Stimulated activated CD8-positive, alpha-beta memory T cell treated with anti-CD3 and anti-CD28 coated beads, Interleukin-12 subunit alpha, Interleukin-12 subunit beta, amount 100 ng/mL, for 1 hour (primary cell): ENCODE measurements at places on chromosomes 7 and 10.

DNA sequence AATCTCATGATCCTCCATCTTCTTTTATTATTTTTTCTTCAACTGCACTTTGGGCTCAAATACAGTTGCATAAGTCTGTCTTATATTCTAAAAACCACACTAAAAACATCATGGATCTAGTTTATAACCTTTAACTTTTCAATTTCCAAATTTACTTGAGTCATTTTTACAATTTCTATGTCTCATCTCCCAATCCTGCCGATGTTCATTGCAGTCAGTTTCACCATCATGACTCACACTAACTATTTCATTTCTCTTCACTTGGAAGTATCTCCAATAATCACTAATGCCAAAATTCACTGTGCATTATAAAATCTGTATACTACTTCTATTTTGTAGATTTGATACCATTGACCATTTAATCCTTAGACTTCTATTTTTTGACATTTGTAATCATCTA lies 806.9 kb upstream of the SORCS1 start:
- no peak for DNase-seq

GRCh38 chr10:23780331-23780730 lies 341.5 kb downstream of the OTUD1 start:
- no peak for DNase-seq

DNA sequence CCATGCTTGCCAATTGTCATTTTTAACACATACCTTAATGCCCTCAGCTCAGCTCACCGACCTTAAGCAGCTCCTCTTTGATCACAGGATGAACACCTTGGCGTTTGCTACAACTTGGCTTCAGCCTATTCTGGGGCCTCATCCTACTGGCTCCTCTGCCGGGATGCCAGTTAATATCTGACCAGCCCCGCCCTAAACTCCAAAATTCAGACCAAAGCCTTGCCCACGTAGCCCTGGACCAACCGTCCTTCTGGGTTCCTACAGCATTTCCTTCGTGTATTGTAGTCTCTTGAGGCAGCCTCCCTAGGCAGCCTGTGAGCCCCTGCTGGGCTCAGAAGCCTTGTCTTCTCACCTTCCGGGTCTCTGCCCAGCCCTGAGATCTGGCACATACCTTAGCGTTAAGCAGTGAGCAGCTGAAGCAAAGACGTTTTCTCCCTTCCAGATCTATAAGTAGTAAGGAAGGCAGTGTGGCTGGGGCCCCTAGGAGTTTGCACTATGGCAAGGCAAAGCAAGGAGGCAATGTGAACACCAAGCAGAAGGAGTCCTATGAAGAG lies 836 bp downstream of the ENO4 start:
- DNase-seq = no peak

- DNase-seq = no peak
Observed at GRCh38 chr7:80443325-80443724, 68.5 kb downstream of the GNAT3 start.

- DNase-seq = no peak
Observed at GRCh38 chr7:158499082-158499455, 88.6 kb downstream of the PTPRN2 start.

DNA sequence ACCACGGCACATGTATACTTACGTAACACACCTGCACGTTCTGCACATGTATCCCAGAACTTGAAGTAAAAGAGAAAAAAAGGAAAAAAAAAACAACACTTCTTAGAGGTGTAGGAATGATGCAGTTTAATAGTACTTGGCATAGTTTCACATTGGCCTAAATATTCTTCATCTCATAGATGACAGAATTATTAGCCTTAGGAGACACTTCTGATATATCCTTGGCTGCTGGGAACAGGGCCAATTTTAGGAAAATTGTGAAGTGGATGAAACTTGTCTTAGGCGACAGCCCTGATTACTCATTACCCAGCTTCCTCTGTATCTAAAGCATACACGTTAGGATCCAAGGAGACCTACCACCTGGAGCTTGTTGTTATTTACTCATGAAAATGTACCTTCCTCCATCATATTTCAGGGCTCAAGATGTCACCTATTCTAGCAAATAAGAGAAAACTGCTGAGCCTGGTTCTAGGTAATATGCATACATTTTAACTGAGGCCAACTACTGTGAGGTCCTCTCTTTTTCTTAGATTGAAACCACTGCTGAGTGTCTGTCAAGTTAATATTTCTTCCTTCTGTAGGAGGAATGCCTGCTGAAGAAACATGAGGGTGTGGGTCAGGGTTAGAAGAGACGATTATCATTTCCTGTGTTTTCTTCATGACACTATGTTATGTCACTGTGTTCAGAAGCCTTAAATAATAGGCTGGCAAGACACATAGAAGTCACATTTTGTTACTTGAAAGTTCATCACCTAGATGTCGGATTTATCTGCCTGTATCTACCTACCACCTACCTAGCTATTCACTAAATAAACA lies 44.3 kb downstream of the CPED1 start:
- no peak for DNase-seq

DNA sequence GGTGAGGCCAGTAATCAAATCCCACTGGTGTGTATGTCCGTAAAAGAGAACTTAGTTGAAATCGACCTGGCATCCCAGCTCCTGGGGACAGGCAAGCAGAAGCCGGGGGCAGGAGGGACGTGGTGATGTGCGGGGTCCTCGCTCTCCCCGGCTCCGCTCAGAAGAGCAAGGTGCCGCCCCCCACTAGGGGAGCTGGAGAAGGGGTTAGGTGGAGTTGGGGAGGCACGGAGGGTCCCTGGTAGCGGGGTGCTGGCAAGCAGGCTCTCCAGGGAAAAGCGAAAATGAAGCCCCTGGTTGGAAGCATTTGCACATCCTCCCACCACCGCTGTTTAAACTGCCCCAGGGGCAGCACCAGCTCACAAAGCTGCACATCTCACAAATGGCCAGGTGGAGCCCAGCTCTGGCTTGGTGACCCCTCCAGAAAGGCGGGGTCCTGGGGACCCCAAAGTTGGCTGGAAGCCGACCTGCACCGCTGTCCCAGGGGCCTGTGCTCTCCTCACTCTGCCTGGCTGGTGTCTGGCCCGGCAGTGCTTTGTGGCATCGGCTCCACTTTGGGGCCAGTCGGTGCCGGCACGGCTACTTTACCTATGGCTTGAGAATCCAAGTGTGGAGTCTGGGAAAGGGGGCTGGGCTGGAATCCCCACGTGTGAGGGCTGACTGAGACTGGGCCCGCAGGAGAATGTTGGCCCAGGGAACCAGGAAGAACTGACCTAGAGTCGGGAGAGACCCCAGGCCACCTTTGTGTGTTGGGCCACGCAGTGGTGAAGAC lies 2.9 kb upstream of the CFAP46 start:
- no peak for DNase-seq

GRCh38 chr10:101558204-101558603 lies 29.9 kb downstream of the POLL start:
- no peak for DNase-seq

DNA sequence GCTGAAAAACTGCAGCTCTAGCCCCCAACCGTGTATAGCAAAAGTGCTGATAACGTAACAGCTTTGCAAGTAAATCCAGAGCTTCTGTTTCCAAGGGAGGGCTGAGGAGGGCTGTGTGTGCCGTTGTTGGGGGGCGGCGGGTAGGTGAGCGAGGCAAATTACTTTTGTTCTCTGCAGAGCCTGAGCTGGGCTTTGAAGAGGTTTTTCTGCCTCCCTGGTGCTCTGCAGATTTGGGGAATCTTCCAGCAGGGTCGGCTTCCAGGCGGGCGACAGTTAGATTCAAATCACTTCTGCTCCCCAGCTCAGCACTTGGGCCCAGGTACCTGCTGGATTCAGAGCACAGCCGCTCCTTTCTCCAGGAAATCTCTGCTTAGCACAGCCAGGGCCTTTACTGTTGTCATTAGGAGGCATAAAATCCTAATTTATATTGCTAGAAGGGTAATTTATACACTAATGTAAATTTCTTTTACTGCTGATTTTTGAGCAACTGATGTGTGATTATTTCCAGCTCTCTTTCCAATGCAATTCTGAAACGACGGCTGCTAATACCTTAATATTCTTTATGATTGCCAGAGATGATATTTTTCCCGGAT lies 442.4 kb downstream of the TYW1 start:
- DNase-seq = no peak

- DNase-seq = no peak
Observed at GRCh38 chr7:14287398-14287797, 297.9 kb upstream of the ETV1 start.

DNA sequence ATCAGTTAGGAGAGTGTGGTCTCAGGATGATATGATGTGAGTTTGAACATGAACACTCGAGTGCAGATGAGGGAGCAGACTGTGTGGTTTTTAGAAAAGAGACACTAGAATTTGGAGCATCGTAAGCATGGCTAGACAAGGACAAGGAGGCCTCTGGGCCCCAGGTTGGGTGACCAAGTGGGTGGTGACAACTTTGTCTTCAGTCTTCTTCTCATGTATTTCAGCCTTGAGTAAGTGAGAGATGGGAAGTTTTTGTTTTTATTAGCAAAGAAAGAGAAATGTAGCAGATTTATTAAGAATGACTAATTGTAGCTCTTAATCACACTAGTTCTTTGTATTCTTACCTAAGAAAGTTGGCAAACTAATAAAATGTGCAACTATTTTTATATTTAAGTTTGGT lies 16.3 kb downstream of the TES start:
- no peak for DNase-seq

- DNase-seq = no peak
Observed at GRCh38 chr10:132913559-132914115, 28.7 kb downstream of the CFAP46 start.

DNA sequence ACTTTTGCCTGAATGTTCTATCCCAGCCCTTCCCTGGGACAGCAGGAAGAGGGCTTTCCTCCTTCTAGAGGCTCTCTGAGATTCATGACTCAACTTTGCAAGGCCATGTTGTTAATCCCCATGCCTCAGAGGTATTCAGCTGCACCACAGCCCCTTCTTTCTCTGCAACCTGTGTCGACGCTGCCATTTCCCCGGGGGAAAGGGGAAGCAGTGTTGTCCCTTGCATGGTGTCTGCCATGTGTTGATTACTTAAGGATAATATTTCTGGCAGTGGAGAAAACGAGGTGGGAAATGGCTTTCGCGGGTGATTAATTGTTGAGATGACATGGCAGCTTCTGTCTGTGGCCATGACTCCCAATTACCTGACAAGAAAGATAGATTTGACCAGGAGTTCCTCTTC lies 133.1 kb downstream of the SORCS3 start:
- DNase-seq = no peak

DNA sequence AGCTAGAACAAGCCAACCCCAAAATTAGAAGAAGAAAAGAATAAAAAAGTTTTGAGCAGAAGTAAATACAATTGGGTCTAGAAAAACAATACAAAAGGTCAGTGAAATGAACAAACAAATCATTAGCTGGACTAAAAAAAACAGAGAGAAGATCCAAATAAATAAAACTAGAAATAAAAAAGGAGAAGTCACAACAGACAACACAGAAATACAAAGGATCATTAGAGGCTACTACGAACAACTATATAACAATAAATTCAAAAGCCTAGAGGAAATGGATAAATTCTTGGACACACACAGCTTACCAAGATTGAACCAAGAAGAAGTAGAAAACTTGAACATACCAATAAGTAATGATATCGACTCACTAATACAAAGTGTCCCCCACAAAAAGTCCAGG lies 13.4 kb upstream of the ADRA2A start:
- no peak for DNase-seq

GRCh38 chr7:55548295-55548731 lies 24.0 kb downstream of the VOPP1 start:
- no peak for DNase-seq

GRCh38 chr7:130941322-130942210 lies 207.6 kb upstream of the KLF14 start:
- no peak for DNase-seq
